Activated CD4-positive, alpha-beta T cell treated with anti-CD3 and anti-CD28 coated beads, Interleukin-2, Interleukin-6, amounts not matched to agents 100 ng/mL and 50 ng/mL, durations not matched to agents 16 hours and 8 hours (primary cell): ENCODE measurements at places on chromosomes 2 and 18.

GRCh38 chr2:38512211-38512610 lies 90.5 kb downstream of the HNRNPLL start:
- no peak for DNase-seq

DNA sequence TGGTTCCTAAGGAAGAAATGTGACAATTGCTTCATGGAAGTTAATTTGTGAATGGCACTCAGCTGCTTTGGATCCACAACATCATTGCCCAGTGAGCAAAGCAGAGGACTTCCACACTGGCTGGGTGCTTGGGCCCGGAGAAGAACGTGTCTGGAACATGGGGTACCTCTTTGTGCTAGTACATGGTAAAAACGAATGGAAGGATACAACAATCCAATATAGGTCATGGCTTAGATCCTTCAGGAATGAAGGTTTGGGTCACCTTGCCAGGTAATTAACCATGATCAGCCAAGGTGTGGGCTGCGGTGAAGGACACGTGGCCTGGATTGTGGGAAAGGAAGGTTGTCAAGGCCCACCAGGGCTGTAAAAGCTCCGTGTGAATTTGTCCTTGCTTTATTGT lies 245.9 kb upstream of the HS6ST1 start:
- no peak for DNase-seq

DNA sequence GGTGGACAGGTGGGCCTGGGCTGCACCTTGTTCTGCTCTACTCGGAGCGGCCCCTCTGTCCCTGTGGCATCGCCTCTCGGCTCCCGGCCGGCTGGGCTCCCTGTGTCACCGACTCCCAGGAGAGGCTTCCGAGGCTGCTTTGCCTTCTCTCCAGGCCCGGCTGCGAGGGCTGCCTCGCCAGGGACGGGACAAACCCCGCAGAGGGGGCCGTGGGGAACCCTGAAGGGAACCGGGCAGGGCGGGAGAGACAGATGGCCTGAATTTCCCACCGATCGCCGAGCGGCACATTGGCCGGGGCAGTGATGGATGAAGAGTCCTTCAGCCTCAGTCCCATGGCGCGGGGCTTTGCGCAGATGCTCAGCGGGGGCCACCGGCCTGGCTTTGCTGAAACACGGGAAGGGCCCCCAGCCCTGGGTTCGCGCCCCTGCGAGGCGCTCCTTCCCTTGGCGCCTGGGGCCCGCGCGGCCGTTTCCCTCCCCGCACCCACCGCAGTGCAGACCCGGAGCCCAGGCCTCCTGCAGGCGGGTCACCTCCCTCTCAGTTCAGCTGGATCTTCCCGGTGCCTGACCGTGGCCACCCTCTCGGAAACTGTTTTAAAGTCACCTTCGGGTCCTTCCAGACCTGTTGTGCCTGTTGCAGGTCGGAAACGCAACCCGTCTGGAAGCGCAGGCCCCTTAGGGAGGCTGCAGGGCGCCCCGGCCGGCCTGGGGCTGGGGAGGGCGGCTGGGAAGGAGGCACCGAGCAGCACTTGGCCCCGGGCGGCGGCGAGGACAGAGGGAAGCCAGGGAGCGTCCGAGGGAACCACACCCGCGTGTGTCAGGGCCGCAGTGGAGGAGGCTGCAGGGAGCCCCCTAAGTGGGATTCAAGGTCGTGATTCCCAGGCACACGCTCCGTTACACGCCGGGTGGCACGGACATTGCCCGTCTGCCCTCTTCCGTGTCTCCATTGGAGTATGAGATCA lies 341.9 kb upstream of the SALL3 start:
- DNase-seq: no peak

DNA sequence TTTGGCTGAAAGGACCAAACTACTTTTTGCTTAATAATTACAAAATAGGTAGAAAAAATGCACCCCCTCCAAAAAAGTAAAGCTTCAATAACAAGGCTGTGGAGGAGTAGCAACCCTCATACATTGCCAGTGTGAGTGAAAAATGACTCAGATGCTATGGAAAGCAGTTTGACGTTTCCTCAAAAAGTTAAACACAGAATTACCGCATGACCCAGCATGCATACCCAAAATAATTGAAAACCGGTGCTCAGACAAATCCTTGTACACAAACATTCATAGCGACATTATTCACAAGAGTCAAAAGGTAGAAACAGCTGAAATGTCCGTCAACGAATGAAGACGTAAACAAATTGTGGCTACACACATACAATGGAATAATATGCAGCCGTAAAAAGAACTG lies 38.8 kb upstream of the DAPL1 start:
- DNase-seq: no peak

DNA sequence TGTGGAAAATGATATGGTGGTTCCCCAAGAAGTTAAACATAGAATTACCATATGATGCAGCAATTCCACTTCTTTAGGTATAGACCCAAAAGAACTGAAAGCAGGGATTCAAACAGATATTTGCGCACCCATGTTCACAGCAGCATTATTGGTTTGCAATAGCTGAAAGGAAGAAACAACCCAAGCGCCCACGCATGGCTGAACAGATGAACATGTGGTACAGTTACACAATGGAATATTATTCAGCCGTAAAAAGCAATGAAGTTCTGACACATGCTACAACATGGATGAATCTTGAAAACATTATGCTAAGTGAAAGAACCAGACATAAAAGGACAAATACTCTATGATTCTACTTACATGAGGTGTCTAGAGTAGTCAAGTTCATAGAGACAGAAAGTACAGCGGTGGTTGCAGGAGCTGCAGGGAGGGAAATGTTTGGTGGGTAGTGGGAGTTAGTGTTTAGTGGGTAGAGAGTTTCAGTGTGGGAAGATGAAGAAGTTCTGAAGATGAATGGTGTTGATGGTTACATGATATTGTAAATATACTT lies 26.7 kb upstream of the ASPRV1 start:
- DNase-seq: no peak

DNA sequence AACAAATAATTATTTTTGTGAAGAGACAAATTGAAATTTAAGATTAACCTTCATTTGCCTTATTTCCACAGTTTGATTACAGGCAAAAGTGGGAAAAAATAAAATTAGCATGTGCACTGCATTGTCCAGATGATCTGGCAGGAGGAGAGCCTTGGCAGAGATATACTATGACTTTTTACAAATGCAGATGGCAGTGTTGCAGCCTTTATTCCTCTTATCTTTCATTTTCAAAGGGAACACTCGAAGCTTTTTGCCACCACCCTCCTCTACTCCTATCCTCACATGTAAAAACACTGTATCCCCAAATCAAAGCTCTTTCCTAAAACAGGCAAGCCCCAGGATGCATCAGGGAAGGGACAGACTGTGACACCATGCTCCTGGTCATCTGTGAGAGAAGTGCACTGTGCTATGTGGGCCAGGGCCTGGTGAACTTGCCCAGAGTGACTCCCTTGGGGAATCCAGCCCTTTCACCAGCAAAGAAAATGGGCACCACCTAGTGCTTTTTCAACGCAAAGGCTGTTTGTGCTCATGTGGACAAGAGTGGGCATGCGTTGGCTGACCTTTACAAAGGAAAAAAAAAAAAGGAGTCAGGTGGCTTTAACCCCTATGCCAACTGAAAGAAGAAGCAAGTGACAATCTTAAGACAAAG lies 74.7 kb upstream of the ETAA1 start:
- no peak for DNase-seq

DNA sequence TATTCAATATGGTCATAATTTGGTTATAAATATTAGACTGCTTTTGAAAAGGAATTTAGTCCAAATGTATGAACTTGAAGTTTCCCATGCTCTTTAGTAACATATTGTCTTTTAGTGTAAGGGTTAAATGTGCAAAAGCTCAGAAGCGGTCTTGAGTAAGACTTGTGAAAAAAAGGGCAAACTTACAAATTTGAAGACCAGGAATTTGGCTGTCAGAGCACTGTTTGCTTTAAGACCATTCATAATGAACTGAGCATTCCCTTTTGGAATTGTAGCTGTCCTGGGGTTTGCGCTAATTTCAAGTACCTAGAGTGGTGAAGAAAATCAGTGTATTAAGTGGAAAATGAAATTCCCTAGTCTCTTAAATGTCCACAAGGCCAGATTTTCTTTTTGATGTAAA lies 6.9 kb upstream of the ZEB2 start:
- DNase-seq: no peak

DNA sequence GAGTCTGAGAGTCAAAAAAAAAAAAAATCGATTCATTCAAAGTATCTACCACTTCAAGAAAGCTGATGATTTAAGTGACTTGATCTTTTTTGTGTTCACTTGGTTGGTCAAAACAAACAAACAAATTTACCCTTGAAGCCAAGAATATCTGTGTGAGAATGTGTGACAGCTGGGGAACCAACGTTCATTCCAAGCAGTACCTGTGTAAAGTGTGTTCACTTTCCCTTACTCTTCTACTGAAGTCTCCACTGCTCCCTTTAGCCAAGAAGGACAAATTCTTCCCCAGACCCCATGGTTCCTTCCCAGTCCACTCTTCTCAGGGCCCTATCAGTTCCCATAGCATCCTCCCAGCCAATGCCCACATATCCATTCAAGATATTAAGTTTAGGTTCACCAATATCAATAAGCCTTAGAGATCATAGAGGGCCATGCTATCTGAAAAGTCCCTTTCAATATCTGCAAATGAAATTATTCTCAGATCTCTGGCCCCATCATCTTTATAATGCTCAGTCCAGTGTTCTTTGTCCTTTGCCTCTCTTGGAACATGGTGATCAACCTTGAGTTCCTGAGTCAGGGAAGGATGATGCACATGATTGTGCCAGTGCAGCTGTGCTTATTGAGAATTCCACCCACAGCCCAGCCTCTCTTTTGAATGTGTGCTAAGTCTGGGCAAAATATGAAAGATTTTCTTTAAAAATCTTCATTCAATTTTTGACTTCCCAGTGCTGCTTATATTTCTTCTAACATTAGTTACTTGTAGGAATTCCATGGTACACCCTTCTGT lies 82.8 kb upstream of the DTNA start:
- no peak for DNase-seq

DNA sequence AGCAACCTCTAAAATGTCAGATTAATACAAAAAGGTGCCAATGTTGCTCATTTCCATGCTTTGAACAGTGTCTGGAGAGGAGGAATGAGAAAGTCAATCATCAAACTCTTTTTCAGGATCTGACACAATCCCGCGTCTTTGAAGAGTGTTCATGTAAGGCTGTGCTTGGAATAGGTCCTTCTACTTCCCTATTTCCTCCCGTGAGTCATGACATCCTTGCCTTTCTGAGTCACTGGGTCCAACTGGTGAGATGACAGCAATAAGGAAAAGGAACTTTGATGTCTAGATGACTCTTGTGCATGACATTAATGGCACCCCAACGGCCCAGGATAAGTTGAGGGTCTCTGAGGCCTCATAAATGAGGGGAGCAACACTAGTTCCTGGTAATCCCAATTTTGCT lies 109.0 kb upstream of the CELF4 start:
- DNase-seq: no peak

GRCh38 chr2:758073-758820 lies 81.0 kb upstream of the TMEM18 start:
- DNase-seq: no peak
